ENCODE measurements at places on chromosomes 2 and 18.

GRCh38 chr2:88196490-88197087 lies 26.4 kb downstream of the THNSL2 start:
- no peak for DNase-seq

DNA sequence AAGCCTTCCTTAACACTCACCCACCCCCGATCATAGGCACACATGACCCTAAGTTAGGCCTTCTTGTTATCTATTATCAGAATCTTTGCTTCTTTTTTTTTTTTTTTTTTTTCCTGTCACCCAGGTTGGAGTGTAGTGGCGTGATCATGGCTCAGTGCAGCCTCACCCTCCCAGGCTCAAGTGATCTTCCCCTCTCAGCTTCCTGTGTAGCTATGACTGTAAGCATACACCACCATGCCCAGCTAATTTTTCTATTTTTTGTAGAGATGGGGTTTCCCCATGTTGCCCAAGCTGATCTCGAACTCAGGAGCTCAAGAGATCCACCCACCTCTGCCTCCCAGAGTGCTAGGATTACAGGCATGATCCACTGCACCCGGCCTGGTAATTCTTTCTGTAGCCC lies 328.7 kb downstream of the NR4A2 start:
- no peak for DNase-seq

- DNase-seq, result no peak
Observed at GRCh38 chr2:113679457-113679856, 52.4 kb downstream of the RABL2A start.

DNA sequence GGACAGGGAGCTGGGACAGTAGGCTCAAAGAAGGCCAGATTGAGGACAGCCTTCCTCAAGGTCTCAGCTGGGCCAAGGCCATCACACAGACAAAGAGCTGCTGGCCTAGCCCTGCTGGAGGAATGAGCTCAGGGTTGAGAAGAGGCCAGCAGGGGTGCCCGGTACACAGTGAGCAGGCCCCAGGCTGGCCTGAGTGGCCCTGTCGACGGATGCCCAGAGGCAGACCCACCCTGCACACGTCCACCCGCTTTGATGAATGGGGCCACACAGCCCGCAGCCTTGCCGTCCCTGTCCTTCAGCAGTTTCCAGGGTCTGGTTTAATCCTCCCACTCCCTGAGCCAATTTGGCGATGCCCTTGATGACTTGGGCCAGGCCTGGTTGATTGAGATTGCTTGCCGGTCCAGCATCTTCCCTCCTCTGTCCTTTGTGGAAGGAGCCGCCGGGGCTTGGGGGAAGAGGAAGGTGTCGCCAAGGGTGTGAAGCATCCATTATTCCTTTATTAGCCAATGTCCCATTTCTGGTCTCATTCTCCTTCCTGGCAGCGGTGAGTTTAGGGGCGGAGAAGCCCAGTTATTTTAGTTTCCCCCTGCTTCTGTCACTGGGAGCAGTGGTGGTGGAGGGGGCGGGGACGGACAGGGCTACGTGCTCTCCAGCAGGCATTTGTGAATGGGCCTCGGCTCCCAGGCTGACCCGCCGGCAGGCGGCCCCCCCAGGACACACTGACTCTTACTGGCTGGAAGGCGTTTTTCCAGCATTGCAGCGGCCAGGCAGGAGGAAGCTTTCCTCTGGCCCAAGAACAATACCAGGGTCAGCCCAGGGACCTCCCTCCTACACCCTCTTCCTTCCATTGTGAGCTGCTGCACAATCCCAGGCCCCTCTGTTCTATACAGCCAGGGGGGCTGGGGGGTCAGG lies 141.8 kb downstream of the CTIF start:
- no peak for DNase-seq

- DNase-seq, result no peak
Observed at GRCh38 chr18:59994357-59994756, 94.6 kb downstream of the PMAIP1 start.

DNA sequence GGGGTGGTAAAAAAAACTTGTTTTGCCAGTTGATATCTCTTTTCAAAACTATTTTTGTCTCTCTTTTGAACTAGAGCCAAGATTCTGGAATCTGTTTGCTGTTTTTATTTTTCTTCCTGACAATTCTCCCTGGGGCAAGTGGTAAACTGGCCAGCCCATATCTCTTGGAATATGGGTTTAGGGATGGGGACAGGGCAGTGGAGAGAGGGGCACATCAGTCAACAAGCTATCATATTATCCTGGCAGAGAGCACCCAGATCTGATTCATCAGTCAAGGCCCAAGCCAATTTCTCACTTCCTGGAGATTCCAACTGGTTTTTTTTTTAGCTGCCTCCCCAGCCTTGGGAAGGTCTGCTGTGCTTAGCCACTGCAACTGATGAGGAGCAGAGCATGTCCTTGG lies 52.3 kb downstream of the ARHGAP28 start:
- peak; percentile 35 for DNase-seq

DNA sequence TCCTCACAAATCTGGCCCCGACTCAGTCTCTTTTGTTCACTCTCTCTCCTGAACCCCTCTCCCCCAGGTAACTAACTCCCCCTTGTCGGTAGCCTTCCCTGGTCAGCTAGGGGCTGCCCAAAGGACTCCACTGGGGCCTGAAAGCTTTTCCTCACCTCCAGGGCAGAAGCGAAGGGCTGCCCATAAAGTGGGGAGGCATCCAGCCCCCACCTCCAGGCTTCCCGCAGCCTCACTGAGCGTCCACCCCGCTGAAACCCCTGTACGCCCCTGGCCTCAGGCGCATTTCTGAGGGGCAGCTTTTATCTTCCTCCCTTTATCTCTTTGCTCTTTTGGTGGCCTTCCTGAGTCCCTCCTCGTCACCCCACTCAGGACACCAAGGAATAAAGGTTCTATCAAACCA lies 249.3 kb downstream of the CYP26B1 start:
- no peak for DNase-seq

- no peak for DNase-seq
Observed at GRCh38 chr2:157443795-157444640, at the start of gene CYTIP. Gene CYTIP (minus strand): TSS chr2:157444089. CDS start chr2:157444020, 69 bp downstream.

All from mesenchymal stem cell (in vitro differentiated cells and primary cell).